ENCODE measurements at places on chromosomes 16 and 17. TPM values are rescaled to one million over a fixed set of nuclear protein-coding genes. Genes with fewer than 3 reads are reported as not detected.

The CDC42EP4 gene
- total RNA-seq: 10.5 TPM

- no peak overlapping the region for H3K4me3 ChIP-seq
- peaks cover 4% of the 10 kb centered on the region for H3K4me1 ChIP-seq
- H3K36me3 ChIP-seq: no peaks in the 10 kb centered on the region
- DNase-seq: no peak
These were observed 23.1 kb upstream of the ACSF3 start for GRCh38 chr16:89070590-89070989.

DNA sequence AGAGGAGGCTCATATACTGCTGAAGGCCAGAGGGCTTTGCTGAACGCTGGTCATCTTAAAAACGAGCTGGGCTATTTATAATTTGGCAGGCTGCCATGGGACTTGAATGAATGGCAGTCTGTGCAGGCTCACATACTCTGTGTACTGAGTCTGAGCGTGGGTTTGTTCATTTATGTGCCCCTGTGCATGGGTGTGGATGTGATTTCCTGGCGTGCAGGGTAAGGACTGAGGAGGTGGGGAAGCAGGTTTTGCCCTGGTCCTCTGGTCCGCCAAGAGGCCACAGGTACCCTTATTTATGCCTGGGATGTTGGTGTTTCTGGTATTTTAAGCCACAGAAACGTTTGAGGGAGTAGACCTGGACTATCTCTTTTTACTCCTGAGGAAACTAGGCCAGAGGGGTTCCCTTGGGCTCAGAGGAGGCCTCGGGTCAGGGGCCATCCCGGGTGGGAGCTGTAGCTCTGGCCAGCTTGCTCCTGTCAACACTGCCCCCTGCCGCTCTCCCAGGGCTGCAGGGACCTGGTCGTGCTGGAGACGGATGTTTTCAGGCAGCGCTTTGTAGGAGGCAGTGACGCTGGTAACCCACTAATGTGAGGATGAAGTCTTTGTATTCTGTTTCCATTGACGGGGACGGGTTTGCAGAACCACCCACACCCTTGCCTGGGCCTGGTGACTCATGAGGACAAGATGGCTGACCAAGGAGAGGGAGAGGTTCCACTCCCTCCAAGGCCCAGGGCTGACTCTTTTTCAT lies 184.4 kb downstream of the MSI2 start:
- H3K27me3 ChIP-seq: no peaks in the 10 kb centered on the region
- H3K27ac ChIP-seq: peak overlapping the region; percentile 83
- peaks cover 84% of the 10 kb centered on the region for H3K4me1 ChIP-seq

- DNase-seq: no peak
- H3K27me3 ChIP-seq: no peaks in the 10 kb centered on the region
- peak overlapping the region; percentile 49 for H3K27ac ChIP-seq
- H3K36me3 ChIP-seq: no peaks in the 10 kb centered on the region
These were observed 28.3 kb downstream of the CHD9 start for GRCh38 chr16:53083119-53083518.

DNA sequence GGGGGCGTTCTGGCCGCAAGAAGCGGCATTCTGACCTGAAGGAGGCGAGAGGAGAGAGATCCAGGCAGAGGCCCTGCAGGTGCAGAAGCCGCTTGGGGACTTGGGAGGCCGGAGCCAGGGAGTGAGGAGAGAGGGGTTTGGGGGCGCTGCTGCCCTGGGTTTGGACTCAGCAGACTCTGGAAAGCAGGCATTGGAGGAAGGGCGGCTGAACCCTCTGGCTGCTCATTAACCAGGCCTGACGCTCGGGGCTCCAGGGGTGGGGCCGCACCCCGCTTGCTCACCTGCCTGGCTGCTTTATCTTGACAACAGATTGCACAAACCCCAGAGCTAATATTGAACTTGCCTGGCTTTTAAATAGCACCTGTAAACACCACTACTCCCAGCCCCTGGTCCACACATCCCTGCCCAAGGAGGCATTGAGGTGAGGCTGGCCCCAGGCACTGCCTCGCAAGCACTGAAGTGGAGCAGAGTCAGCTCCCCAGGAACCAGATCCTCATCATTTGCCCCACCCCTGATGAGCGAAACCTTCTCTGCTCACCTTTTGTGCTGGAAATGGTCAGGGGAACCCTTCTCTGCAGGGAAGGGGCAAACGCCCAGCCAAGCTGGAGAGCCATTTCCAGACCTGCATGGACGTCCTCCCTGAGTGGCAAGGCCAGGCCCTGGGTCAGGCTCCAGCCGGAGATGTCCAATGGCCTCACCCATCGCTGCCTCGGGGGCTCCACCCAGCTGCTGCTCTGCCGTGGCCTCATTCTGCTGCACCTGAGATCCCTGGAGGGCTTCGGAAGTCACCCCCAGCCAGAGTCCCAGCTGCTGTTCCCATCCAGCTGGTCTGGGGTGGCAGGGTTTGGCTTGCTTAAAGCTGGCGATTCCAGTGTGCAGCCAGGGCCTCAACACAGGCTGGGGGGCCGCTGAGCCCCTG lies 190.2 kb upstream of the GSE1 start:
- no peak overlapping the region for H3K27ac ChIP-seq
- H3K36me3 ChIP-seq: no peaks in the 10 kb centered on the region
- peak; percentile 83 for DNase-seq
- peaks cover 16% of the 10 kb centered on the region for H3K27me3 ChIP-seq

- H3K27ac ChIP-seq: no peak overlapping the region
- peaks cover 8% of the 10 kb centered on the region for H3K4me1 ChIP-seq
- DNase-seq: no peak
- H3K36me3 ChIP-seq: no peaks in the 10 kb centered on the region
- peaks cover 18% of the 10 kb centered on the region for H3K27me3 ChIP-seq
- no peak overlapping the region for H3K4me3 ChIP-seq
These were observed 38.5 kb upstream of the NKD1 start for GRCh38 chr16:50509521-50510341.

DNA sequence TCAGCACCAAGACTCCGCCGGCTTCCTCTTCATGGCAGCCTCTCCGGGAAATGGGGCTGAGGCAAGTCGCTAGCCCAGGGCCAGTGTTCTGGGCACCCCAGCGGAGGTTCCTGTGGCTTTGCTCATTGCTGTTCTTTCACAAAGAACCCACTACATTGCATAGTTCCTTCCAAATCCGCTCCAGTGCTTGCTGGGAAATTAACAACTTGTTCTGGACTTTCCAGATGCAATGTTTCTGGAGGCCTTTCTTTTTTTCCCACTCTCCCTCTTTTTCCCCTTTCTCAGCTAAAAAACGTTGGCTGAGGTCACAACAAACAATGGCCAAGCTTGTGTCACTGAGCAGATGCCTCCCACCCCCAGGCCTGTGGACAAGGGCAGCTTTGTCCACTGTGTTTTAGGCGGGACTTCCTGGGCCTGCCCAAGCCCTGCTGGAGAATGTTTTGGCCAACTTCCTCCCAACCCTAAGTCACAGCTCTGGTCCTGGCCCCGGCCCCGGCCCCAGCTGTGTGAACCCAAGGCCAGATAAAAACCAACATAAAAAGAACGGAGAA lies 131.5 kb upstream of the RCVRN start:
- DNase-seq: no peak
- no peak overlapping the region for H3K4me3 ChIP-seq
- H3K27ac ChIP-seq: no peak overlapping the region
- no peaks in the 10 kb centered on the region for H3K27me3 ChIP-seq
- H3K36me3 ChIP-seq: no peaks in the 10 kb centered on the region

GRCh38 chr17:41496803-41497484 lies 7.2 kb upstream of the KRT36 start:
- H3K4me3 ChIP-seq: no peak overlapping the region
- no peak for DNase-seq
- no peak overlapping the region for H3K27ac ChIP-seq
- H3K36me3 ChIP-seq: no peaks in the 10 kb centered on the region

DNA sequence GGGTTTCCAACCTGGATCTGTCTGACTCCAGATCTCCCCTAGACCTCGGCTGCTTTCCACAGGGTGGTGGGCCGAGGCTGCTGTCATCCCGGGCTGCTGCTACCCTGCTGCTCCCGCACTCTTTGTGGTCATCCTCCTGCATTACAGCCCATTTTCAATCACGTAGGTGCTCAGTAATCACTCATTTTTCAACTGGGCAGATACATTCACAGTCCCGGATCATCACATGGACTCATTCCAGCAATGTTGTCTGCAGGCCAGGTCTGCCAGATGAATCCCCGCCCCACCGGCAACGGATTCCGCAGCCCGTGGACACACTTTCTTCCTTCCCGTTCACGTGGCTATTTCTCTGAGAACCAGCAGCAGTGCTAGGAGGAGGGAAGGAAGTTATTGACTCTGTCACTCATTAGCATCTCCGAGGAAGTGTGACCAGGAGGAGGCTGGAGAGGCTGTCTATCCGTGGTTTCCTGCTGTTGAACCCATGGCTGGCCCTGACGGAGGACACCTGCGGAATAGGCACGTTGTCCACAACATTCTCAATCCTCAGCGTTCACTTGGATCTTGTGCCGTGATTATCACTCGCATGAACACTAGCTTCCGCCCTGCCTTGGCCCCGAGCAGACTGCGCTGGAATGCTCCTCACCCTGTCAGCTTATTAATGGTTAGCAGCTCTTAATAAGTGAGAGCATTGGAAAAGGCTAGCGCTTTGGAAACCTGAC lies 14.7 kb upstream of the ZCCHC14 start:
- no peaks in the 10 kb centered on the region for H3K4me1 ChIP-seq
- DNase-seq: peak; percentile 63
- peaks cover 1% of the 10 kb centered on the region for H3K36me3 ChIP-seq
- H3K27me3 ChIP-seq: peaks cover 2% of the 10 kb centered on the region

DNA sequence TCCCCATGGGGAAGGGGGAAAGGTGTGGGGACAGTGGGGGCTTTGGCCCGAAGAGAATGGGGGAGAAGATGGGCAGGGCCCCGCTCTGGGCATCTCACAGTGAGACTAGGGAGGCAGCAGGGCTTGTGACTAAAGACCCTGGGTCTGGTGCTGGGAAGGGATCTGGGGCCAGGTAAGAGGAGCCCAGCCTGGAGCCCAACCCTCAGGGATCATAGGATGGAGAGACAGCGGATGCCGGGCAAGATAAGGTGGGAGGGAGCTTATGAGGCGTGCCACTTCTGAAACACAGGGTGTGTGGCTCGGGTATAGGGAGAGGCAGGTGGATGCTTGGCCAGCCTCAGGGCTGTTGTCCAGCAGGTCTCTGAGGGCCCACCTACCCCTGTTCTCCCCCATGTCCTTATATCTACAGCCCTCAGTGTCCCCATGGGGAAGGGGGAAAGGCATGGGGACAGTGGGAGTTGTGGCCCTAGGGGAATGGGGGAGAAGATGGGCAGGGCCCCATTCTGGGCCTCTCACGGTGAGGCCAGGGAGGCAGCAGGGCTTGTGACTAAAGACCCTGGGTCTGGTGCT lies 15.4 kb downstream of the USP6 start:
- DNase-seq: no peak
- peaks cover 13% of the 10 kb centered on the region for H3K27me3 ChIP-seq
- no peak overlapping the region for H3K27ac ChIP-seq
- H3K4me3 ChIP-seq: no peak overlapping the region

DNA sequence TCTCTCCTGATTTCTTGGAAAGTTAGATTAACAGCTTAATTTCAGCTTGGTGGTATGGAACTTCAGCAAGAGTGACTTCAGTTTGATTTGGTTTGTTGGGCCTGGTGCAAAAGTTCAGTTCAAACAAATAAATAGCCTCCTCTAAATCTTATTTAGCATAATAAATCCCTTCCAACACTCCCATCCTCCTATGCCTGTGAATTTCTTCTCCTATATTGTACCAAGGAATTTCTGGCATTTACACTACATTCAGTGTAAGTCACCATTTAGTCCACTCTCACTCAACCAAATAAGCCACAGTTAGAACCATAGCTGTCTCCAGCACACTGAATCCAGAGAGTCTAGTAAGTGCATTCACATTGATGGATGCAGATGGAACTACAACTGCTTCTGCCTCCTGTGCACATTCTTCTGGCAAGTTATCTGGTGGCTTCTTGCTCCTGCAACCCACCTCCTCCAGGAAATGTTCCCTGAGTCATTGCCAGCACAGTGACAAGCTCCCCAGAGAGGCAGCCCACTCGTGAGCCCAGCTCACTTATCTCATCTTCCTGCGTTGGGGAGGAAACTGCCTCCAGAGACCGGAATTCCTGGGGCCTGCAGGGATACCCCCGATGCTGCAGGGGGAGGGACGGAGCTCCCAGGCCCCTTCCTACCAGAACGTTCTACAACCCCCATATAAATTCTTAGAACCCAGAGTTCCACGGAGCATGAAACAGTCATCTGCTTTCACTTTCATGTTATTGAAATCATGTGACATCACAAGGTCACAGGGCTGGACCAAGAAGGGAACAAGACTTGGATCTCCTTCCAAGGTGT lies 318.3 kb downstream of the PHKB start:
- H3K27me3 ChIP-seq: peaks cover 4% of the 10 kb centered on the region
- no peaks in the 10 kb centered on the region for H3K36me3 ChIP-seq
- peak overlapping the region; percentile 17 for H3K4me3 ChIP-seq
- no peak for DNase-seq
- peaks cover 8% of the 10 kb centered on the region for H3K4me1 ChIP-seq

- H3K27me3 ChIP-seq: no peaks in the 10 kb centered on the region
- H3K4me1 ChIP-seq: peaks cover 10% of the 10 kb centered on the region
- H3K27ac ChIP-seq: no peak overlapping the region
- no peak for DNase-seq
- H3K4me3 ChIP-seq: no peak overlapping the region
- no peaks in the 10 kb centered on the region for H3K36me3 ChIP-seq
These were observed 8.6 kb upstream of the AKTIP start for GRCh38 chr16:53511403-53512280.

- peaks cover 40% of the 10 kb centered on the region for H3K4me1 ChIP-seq
- no peak overlapping the region for H3K27ac ChIP-seq
- no peaks in the 10 kb centered on the region for H3K27me3 ChIP-seq
- no peaks in the 10 kb centered on the region for H3K36me3 ChIP-seq
These were observed 3.4 kb downstream of the MYO18A start for GRCh38 chr17:29176558-29177351.

GRCh38 chr17:54968988-54969332 lies 395 bp downstream of the STXBP4 start:
- no peak for DNase-seq
- H3K4me1 ChIP-seq: peaks cover 29% of the 10 kb centered on the region
- H3K36me3 ChIP-seq: peaks cover 4% of the 10 kb centered on the region
- no peak overlapping the region for H3K27ac ChIP-seq

DNA sequence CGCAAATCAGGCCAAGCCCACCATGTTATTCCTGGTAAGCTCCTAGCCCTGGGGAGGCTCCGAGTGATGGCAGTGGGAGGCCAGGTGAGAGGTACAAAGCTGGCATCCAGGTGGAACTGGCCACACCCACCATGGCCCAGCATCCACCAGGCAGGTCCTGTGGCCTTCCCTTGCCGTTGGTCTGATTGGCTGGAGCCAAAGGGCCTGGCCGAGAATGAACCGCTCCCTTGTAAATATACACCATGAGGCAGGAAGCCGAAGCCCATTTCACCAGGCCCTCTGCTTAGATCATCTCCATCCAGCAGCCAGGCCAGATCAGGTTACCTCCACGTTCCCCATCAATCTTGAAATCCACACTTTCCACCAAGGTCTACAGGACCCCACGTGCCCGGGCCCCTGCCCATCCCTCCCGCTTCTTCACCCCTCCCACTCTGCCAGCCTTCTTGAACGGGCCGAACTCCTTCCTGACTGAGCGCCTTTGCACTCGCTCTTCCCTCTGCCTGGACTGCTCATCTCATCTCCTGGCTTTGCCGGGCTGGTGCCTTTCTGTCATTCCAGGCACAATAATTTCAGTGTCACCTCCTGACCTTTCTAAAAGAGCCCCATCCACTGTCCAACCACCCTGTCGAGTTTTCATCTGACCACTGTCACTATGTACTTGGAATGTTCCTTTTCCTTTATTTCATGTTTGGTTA lies 5.8 kb downstream of the SOCS1 start:
- no peak overlapping the region for H3K27ac ChIP-seq
- H3K4me1 ChIP-seq: peaks cover 18% of the 10 kb centered on the region
- H3K27me3 ChIP-seq: peaks cover 5% of the 10 kb centered on the region
- DNase-seq: no peak
- H3K4me3 ChIP-seq: no peak overlapping the region
- H3K36me3 ChIP-seq: no peaks in the 10 kb centered on the region
